SJCRH30 (cell line): ENCODE measurements at places on chromosomes 5 and 9.

DNA sequence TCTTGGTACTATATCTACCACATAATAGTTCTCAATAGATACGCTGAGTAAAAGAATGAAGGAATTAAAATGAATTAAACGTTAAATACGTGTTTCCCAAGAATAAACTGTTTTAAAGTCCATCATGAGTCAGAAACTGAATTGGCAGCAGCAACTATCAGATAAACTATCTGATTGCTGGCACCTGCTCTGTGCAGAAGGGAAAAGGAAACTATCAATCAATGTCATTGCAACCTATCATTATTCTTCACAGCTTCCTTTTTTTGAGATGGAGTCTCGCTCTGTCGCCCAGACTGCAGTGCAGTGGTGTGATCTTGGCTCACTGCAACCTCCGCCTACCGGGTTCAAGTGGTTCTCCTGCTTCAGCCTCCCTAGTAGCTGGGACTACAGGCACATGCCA is 8.8 kb upstream of the WDR36 start:
- DNase-seq: no peak
- no peaks in the 10 kb centered on the region for H3K36me3 ChIP-seq
- no peaks in the 10 kb centered on the region for H3K4me1 ChIP-seq
- H3K27ac ChIP-seq: no peak overlapping the region

GRCh38 chr9:79610791-79611614 is 39.2 kb downstream of the TLE4 start:
- H3K4me3 ChIP-seq: peak overlapping the region; percentile 29
- peak; percentile 91 for DNase-seq
- no peaks in the 10 kb centered on the region for H3K27me3 ChIP-seq
- H3K4me1 ChIP-seq: peaks cover 45% of the 10 kb centered on the region

GRCh38 chr5:139955053-139955605 is 88.0 kb downstream of the NRG2 start:
- no peak for DNase-seq
- 0 out of 2 replicates have a peak, but pooled peaks cover 5% of the 10 kb centered on the region for H3K27me3 ChIP-seq
- no peaks in the 10 kb centered on the region for H3K36me3 ChIP-seq

GRCh38 chr9:137550231-137550621 is at the start of gene PNPLA7:
Gene PNPLA7 (minus strand): TSS chr9:137550402. CDS start chr9:137550197, 205 bp downstream.
- DNase-seq: peak; percentile 82
- H3K36me3 ChIP-seq: peaks cover 13% of the 10 kb centered on the region
- peaks cover 6% of the 10 kb centered on the region; the same call in 1 of the 2 replicates for H3K4me1 ChIP-seq
- no peaks in the 10 kb centered on the region for H3K27me3 ChIP-seq
- H3K4me3 ChIP-seq: peak within 1 kb of the TSS; percentile 63

GRCh38 chr9:112218908-112219307 is 43.8 kb upstream of the SUSD1 start:
- no peak overlapping the region for H3K27ac ChIP-seq
- DNase-seq: no peak
- H3K4me1 ChIP-seq: no peaks in the 10 kb centered on the region
- peaks cover 33% of the 10 kb centered on the region for H3K36me3 ChIP-seq
- no peaks in the 10 kb centered on the region for H3K27me3 ChIP-seq
- H3K4me3 ChIP-seq: no peak overlapping the region
